ENCODE measurements at places on chromosomes 13 and 19. TPM values are rescaled to one million over a fixed set of nuclear protein-coding genes. Genes with fewer than 3 reads are reported as not detected.

Gene RPL13A
- total RNA-seq = 2,967 TPM

- DNase-seq = no peak
Measured at GRCh38 chr13:99733346-99733745, 232.1 kb downstream of the TM9SF2 start.

DNA sequence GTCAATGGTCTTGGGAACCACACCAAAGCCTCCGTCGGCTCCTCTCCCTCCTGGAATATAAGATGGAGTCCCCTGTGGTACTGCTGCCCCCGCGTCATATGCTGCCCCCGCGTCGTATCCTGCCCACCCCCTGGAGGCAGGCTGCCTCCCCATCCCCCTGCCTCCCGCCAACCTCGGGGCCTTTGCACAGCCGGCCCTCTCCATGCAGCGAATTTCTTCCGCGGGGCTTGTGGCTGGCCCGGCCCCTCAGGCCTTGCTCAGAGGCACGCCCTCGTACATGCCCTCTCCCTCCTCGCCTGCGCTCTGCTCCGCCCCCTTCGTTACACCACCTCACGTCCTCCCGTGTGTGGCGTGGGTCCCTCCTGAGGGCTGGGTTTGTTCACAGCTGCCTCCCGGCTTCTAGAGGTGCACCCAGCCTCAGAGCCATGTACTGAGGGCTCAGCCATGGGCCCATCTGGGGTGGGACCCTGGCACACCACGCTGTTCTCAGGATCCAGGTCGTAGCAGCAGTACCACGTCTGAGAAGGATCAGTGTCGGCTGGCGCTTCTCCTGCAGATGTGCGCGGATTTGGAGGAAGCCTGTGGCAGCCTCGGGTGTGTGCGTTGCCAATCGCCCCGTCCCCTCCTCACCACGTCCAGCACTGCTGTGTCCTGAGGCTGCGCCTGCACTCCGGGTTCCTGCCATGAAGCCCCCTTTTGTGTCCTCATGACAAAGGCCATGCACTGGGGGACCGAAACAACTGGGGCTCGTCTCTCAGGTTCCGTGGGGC lies 47.7 kb downstream of the MCF2L start:
- DNase-seq = no peak

GRCh38 chr19:38713227-38713649 lies 31.0 kb downstream of the CAPN12 start:
- no peak for DNase-seq

All from kidney epithelial cell (primary cell).